ENCODE measurements at places on chromosomes 5 and 9.

DNA sequence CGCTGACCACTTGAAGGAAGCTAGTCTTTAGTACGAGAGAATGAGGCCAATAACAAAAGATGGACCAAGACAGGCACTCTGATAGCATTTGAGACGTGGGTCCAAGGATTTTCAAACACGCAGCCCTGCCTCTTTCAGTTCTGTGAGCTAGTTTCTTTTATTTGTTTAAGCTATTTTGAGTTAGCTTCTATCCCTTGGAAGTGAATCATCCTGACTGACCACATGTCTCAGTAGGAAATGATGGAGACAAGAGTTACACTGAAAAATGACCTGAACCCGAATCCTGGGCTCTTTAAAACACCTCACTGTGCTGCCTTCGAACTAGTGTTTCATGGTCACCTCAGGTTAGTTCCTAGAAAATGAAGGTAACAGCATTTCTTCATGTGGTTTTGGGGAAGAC, 9.9 kb downstream of the TEK start:
- no peak for DNase-seq

- DNase-seq = peak; percentile 16
Observed at GRCh38 chr5:163533223-163533622, 27.8 kb downstream of the MAT2B start.

- DNase-seq = no peak
Observed at GRCh38 chr5:76408104-76408654, 5.1 kb downstream of the IQGAP2 start.

DNA sequence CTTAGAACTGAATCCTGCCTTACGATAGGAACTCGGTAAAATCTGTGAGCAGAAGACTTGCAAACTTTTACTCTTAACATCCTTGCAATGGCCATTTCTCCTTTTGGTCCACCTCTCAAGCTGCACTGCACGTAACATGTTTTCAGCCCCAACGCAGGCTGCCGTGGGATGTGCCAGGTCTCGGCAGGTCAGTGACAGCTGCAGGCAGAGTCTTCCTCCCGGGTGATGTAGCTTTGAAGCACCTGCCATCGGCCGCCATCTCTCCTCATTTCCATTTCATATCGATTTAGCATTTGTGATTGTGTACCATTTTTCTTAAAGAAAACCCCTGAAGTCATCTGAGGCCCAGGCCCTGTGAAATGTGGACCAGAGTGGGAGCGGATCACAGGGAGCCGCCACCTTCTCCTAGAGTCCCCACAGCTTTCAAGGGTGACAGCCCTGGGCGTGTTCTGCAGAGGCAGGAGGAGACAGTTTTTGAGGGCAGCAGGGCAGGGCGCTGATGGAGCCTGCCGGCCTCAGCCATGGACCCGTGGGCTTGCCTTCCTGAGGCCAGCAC, 25.8 kb upstream of the LPCAT1 start:
- DNase-seq = no peak

DNA sequence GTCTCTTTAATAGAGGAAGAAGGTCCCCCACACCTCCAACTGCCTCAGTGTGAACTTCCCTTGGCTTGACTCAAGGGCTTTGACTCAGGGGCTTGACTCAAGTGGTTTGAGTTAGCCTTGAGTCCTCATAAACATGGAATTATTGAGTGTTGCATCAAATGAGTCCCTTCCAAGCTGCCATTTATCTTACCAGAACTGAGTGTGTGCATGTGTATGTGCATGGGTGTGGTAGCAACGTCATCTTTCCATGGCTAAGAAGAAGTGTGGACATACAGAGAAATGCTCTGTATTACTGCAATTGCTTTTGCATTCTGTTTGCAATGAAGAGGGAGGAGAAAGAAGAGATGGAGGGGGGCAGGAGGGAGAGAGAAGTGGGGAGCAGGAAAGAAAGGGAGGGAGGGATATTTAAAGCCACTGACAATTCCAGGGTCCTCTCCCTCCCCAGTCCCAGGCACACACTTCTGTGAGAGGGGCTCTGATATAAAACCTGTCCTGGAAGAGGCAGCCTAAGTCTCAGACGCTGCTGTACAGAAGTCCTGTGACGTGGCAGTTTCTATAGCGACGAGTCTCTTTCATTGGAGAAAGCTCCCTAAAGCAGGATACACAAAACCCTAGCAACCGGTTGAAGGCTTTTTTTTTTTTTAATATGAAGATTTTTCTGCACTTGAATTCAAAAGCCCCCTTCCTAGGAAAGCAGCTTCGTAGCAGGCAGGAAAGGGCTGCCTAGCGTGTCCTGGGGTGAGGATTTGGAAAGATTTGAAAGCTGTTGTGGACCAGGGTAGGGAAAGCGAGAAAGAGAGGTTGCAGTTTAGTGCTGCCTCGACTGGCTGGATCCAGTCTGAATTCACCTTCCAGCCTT, 93.3 kb upstream of the MAP1B start:
- peak; percentile 95 for DNase-seq

- no peak for DNase-seq
Observed at GRCh38 chr9:2116073-2116472, 100.9 kb downstream of the SMARCA2 start.

DNA sequence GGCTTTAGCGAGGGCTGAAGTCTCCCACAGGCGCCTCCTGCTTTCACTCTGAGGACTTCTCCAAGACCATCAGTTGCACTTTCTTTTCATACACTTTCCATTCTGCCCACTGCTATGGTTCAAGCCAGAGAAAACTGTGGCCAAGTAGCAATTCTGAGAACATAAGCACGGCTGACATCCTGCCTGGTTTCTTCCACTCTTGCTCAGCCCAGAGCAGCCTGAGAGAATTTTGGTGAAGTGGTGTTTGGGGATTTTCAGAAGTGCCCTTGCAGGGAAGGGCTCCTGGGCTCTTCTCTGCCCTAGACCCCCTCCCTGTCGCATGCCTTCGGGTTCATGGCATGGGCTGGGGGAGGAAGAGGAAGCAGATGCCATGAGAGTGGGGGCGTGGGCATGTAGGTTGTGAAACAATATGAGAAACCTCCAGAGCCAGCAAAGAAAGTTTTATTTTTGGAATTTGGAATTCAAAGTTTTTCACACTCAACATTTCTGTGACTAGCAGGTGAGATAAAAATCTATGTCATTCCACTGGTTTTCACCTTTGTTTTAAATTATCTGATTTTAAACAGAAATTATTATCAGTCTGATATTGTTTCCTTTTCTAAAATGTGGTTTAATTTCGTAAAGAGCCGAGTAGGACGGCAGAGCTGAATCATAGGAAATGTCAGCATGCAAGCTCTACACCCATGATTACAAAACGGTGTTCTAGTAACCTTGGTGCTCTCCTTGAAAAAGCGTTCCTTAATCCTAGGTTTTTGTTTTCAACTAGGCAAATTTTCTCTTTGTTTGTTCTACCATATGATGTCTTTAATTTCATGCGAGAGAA, 27.8 kb upstream of the TNFSF8 start:
- DNase-seq = no peak

GRCh38 chr5:132510076-132510475, 19.5 kb upstream of the IRF1 start:
- no peak for DNase-seq

DNA sequence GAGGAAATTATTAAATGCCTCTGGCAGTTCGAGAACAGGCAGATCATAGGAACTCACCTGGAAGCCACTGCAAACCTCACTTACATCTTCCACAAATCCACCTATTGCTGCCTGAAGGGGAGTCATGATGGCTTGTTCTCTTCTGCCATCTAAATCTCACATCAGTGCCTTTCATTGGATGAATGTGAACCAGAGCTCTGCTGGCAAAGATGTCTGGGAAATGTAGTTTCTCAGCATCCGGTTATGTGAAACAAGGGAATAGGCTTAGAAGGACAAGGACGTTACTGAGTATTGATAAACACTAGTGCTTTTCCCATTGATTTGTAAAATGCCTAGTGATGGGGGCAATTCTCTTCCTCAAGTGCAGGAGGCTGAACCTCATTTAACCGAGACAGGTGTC, 483.3 kb downstream of the ARHGEF28 start:
- no peak for DNase-seq

DNA sequence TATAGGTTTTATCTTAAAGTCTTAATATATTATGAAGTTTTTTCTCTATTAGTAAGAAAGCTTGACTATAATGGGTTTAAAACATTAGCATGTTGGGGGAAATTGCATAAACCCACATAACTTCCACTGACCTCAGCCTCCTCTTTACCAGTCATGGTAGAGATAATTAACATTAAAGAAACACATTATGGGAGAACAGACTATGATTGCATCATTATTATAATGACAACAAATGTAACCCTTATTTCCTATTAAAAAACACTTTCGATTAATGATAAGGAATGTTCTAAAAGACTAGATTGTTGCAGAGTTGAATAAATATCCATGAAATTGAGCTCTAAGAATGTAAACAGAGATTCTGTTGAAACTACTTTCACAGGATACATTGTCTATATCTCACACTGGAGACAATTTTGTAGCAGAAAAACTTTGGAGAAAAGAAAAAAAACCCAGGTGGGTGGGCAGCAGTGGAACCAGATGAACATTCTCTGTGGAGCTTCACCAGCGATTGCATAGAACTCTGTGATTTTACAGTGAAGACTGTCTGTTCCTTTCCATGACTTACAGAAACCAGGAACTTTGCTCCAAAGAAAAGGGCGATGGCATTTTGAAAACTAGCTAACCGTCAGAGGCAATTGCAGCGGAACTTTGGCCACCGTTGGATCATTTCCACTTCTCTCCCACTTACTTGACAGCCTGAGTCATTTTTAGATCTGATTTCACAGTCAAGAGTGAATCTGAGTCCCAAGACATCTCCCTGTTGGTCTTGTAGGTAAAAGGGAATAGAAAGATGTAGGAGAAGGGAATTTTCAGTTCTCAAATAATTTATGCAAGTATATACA, 21.0 kb upstream of the ERAP2 start:
- DNase-seq = no peak

DNA sequence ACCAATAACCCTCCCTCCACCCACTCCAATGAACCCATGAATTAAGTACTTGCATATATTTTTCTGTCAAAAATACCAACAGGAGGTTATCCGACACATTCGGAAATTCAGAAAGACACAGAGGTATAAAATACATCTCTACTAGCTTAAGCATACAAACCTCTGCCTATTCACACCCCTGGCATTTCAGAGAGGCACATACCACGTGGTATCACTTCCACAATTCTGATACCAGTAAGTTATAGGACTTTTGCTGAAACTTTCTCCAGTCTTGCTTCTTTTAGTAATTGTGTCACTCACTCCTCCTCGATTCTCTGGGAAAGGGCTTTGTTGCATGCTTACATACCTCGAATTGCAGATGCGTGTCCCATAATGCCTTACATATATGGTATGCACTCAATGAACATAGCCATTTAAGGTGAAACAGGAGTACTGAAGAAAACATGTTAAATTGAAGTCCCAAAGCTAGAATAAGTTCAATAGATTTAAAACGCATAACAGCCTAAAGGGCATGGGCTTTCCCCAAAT, 58.1 kb downstream of the TLE1 start:
- no peak for DNase-seq

DNA sequence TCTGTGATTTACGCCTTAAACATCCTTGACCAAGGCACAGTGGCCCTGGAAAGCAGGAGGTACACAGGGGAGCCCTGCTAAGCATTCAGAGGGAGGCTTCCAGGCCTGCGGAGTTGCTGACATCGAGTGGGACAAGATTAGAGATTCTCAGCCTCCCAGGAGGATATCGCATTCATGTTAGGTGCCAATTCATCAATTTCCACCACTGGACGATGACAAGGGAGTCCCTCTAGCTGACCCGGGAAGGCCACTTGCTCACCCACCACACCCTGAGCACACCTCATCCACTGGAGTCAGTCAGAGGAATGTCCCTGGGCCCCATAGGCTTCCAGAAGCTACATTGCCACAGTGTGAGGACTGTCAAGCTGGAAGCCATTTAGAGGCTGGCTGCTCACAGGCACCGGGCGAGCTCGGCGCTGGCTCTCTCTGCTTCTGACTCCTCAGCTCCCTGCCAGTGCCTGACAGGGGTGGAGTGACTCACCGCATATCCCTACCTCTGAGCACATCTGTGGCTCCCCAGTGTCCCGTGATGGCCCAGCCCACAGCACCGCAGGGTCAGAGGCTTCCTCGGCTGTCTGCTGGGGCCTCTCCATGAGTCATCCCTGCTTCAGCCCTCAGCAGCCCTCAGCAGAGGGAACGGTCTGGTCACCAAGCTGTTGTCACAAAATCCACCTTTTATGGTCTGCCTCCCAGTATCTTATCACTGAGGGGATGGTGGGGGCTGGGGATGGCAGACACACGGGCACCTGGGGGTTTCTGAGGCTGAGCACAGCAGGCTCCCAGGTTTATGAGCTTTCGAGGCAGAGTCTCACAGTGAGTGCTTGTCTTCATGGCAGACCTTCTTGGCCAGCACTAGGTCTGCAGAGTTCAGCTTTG, 117.5 kb downstream of the ZNF608 start:
- DNase-seq = peak; percentile 61

DNA sequence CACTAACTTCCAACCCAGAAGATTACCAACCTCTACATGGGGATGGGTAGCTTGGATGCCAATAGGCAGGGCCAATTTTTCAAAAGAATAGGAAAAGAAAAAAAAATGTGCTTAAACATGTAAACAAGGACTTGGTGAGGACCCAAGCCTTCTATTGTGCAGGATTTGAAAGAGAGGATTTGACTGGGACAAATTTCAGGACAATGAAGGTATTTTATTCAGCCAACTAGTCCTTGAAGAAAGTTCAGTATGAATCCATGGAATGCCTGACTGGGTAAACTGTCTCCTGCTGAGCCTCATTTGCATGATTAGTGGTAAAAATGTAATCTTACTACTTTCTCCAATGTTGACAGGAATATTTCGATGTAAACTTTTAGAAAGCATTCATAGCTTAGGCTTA, 192.5 kb upstream of the RORB start:
- DNase-seq = no peak

- no peak for DNase-seq
Observed at GRCh38 chr5:15834596-15835245, 334.7 kb downstream of the FBXL7 start.

DNA sequence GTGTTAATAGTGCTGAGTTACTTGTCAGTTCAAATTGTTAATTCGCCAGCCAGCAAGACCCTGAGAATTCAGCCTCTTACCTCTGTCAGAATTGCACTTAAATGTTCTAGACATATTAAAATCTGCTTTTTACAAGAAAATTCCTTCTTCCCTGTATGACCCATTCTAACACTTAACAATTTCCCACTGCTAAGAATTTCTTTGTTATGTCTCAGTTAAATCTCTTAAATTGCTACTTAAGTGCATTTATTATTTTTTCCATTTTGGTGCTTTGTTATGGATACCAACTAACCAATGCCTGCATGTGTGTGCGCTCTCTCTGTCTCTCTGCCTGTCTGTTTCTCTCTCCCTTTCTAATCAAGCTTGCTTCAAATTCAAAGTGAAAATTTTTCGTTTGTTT, 44.9 kb downstream of the IZUMO3 start:
- no peak for DNase-seq

- DNase-seq = no peak
Observed at GRCh38 chr9:14870090-14870489, 40.1 kb downstream of the FREM1 start.

Measured in eye (tissue), 1 donor.